Prostate gland (tissue), 2 donors: ENCODE measurements at places on chromosomes 12 and 14.
A peak's percentile ranks its signal among the peaks of the same experiment; 100 is the strongest.

GRCh38 chr12:116916714-116917114, 6.0 kb downstream of the FBXW8 start:
- DNase-seq = no peak

GRCh38 chr12:130013771-130014484, 110.1 kb upstream of the TMEM132D start:
- DNase-seq = peak; percentile 34

DNA sequence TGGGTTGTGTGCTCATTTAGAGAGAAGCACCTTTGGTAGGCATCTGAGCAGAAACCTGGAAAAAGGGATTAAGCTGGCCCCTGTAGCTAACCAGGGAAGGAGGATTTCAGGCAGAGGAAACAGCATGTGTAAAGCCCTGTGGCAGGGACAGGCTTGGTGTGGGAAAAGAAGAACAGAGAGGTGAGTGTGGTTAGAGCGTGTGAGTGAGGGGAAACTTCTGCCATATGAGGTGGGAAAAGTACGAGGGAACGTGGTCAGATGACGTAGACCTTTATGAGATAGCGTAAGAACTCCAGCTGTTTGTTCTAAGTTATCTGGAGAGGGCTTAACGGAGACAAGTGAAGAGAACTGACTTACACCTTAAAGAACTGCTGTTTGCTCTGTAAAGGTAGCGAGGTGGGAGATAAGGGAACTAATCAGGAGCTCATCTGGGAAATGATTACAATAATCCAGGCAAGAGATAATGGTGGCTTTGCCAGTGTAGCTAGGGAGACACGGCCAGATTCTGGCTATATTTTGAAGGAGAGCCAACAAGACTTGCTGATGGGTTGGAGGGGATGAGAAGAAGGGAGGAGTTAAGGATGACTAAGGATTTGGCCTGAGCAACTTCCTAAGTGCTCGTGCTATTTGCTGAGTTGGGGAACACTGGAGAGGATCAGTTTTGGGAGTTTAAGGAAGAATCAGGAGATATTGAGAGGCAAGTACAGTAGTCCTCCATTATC, 234.0 kb downstream of the ETNK1 start:
- no peak for DNase-seq

DNA sequence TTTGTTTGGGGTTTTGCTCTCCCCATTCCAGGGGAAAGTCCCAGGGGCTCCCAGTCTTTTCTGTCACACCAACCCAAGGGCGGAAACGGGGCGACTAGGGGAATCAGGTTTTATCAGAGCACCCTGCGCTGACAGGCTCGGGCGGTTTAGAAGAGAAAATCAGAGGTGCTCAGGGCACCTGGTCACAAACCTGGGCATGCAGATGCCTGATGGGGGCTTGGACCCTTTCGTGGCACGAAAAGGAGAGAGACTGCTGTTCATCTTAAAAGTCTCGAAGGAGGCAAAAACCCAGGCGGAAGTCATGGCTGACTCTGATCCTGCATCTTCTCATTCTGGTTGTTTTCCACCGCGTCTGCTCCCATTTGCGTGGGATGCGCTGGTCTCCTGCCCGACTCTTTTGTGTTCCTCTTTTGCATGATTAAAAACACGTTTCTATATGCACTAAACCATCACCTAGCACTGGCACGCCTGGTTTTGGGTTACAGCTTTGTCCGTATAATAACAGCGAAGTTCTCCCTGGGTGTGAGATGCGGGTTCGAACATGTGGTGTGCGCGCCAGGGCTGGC, 13.2 kb downstream of the OTX2 start:
- no peak for DNase-seq

DNA sequence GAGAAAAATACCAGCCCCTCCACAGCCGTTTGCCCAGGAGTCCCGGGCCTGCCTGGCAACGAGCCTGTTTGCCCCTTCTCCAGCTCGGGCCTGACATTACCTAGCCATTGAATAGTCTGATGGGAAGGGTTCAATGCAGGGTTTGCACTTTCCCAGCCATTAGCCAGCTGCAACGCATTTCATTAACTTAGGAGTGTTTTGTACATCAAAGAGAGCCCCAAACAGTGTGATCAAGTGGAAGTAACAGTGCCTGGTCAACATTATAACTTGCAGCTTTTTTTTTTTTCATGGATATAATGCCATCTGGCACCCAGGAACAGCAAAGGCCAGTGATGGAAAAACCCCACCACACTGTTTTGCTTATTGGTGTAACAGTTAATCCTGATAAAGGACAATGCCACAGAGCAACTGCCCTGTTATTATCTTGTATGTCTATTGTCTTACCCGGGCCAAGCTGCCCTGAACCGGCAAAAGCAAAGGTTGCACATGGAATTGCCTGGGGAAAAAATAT, 38.0 kb downstream of the BTG1 start:
- DNase-seq = no peak

DNA sequence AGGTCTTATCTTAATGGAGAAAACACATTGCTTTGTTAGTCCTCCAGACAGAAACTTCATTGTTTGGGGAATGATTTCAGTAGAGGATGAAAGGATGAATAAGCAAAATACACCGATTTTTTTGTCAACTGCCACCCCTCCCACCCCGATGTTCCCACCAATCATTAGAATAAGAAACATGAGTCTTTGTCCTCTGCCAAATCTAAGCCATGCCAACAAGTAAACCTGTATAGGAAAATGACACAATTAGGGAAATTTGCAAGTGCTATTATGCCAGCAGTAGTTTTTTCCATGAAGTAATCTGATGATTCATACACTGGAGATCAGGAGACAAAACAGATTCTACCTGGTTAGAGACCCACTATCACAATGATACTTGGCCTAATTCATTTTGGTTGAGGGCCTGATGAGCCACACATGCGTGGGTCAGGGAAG, 35.9 kb downstream of the FLRT2 start:
- DNase-seq = no peak

- no peak for DNase-seq
These were observed 84.0 kb downstream of the MSRB3 start for GRCh38 chr12:65362234-65363031.

GRCh38 chr14:50335989-50336824, 24.1 kb downstream of the DMAC2L start:
- DNase-seq = no peak

DNA sequence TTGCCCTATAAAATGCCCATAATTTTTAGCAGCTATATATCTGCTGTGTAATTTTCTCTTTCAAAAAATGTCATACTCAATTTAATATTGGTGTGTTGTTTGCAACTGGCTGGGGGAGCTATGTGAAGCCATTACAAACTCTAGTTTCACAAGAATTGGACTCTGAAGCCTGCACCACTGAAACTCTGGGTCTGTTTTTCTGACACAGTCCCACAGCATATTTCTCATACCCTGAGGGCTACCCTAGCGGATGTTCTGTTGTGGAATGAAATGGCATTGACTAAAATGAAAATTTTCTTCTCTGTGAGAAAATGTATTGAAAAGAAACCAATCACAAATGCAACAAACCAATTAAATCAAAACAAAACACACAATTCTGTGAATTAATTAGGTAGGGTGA, 284.6 kb upstream of the NPAS3 start:
- DNase-seq = no peak

- no peak for DNase-seq
These were observed 5.5 kb upstream of the OAS1 start for GRCh38 chr12:112901271-112901670.

- DNase-seq = no peak
These were observed 168.7 kb upstream of the PDZRN4 start for GRCh38 chr12:41019461-41019860.

DNA sequence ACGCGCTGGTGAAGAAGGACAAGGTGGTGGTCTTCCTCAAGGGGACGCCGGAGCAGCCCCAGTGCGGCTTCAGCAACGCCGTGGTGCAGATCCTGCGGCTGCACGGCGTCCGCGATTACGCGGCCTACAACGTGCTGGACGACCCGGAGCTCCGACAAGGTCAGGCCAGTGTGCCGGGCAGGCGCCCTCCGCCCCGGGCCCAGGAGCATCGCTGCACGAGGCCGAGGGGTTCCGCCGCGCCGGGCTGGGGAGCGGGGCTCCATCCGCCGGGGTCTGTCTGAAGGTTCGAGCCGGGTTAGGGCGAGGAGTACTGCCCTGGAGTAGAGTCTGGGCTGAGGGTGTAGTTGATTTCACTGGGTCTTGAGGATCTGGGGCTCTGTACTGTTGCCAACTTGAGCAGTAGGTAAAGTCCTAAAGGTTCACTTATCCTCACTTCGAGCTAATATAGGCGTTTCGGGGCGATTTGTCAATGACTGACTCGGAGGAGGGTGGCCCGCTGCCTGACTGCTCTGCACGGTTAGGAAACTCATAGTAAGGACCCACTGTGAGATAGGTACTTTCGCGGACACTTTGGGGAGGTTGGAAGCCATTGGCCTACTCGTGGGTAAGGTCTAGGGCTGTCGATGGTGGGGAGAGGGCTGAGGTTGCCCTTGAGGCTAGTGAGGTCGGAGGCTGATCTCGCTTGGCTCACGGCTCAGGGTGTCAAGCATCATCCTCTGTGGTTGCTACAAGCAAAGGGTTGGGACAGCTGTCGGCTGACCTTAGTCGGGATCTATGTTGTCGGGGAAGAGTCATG, 574 bp downstream of the GLRX5 start:
- DNase-seq = no peak

DNA sequence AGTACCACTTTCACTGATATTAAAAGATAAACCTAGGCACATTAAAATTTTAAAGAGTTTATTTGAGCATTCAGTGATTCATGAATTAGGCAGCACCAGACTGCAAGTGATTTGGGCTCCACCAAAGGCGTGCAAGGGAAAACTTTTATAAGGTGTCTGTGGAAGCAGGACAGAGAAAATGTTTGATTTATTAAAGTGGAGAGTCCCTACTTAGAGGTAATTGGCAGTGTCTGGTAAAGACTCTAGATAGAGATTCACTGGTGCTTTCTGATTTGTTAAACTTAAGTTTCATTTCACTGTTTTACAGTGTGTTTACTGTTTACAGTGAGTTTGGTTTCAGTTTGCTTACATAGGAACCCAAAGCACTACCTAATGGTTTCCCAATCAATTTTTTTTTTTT, 72.8 kb downstream of the ANKS1B start:
- DNase-seq = no peak

GRCh38 chr14:47435331-47435965, 240.0 kb downstream of the MDGA2 start:
- no peak for DNase-seq

DNA sequence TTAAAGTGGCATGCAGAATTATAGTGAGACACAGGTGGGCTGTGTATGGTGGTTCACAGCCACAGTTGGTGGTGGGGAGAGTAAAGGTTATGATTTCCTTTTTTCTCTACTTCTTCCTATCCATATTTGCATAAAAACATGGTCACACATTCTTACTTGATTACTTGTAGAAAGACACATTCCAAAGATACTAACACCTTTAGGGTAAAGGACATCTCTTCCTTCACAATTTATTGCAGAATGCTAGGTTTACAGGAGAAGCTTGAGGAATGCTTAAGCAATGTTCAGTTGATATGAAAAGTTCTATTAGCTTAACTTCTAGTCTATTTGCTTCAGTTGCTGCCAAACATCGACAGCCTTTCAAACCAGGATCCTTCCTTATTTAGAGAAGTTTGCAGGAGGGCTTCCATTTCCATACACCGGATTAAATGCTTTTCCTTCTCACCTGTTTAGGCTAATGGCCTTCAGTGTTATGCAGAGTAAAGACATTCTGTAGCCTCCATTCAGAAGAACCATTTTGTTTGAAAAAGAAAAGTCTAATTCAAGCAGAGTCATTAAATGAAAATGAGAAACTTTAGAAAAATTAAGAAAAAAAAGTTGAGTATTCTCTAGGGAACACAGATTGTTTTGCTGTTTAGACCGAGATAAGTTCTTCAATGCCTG, 2.6 kb upstream of the PHC1 start:
- no peak for DNase-seq

DNA sequence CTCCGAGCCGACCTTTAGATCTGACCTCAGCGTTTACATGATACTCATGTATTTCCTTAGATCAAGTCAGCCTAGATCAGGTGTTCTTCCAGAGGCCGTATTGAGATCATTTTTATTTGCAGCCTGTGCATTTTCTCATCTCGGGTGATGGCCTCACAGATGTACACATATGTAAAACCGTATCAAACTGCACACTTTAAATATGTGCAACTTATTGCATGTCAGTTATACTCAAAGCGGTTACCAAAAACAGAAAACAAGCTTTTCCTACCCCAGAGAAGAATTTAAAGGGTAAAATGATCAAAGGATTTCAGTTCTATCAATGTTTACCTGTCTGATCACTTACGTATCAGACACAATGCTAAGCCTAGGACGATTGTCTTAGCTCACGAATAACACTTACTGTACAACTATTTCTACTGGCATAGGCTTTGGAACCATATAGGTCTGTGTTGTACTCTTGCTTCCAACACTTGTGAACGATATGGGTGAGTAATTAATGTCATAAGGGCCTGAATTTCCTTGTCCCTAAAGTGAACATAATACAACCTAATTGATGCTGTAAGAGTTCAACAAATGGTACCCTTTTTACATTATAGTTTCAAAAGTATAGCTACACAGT, 628 bp upstream of the LLPH start:
- DNase-seq = no peak

GRCh38 chr14:62696331-62696924, 348.8 kb downstream of the KCNH5 start:
- no peak for DNase-seq

DNA sequence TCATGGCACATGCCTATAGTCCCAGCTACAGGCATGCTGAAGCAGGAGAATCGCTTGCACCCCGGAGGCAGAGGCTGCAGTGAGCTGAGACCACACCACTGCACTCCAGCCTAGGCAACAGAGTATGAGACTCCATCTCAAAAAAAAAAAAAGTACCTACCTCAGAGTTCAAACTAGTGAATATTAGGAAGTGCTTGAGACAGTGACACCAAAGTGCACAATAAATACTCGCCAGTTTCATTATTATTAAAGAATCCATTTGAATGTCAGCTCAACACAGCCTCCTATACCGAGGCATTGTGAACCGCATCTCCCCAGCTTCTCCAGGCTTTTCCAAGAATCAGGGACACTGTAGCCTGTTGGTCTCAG, 5.0 kb downstream of the GAPDH start:
- no peak for DNase-seq

GRCh38 chr12:100114574-100114973, 28.1 kb downstream of the BLTP3B start:
- no peak for DNase-seq

GRCh38 chr14:67432050-67432564, 20.1 kb upstream of the PLEK2 start:
- no peak for DNase-seq

DNA sequence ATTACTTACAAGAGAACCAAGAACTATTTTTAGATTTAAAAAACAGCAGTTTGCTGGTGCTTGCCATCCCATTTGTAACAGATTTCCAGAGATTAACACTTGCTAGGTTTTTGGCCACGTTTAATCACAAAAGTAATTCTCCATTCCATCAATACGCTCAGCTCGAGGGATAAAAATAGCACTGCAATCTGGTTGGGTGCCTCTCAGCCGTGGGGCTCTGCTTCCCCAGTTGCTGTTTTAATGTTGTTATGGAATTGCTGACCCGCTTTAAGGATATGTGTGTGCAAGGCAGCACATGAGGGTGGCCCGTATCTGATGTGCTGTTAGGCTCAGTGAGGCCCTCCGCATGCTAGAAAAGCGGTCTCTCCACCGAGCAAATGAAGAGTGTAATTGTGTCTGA, 222.2 kb upstream of the TMEM260 start:
- DNase-seq = no peak
